ENCODE measurements at places on chromosomes 7 and 10.

- no peak for DNase-seq
Measured at GRCh38 chr7:2016761-2017480, 215.8 kb downstream of the MAD1L1 start.

- DNase-seq = no peak
Measured at GRCh38 chr7:116150588-116150987, 59.8 kb upstream of the TES start.

DNA sequence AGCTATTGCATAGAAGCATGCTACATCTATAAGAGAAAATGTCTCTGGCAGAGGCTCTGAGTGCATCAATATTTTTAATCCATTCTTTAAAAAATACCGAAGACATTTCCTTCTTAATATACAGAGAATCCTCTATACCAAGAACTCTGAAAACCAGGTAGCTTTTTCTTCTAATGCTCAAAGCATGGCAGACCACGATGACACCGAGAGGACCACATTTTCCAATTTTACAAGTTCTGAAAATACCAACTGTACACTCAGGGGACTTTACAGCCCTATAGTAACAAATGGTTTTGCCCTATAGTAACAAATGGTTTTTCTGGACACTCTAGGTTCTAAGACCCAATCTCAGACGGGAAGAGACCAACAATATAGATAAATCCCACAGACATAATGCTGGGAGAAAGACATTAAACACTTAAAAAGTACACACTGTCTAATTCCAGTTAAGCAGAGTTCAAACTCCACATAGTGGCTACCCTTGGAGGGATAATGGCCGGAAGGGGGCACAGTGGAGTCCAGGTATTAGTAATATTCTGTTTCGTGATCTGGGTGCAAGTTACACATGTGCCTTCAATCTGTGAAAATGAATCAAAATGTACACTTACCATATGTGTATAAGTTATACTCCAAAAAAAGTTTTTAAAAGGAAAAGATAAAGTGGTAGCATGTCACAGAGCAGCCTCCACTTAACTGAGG, 26.2 kb downstream of the CCDC6 start:
- DNase-seq = no peak

- peak; percentile 25 for DNase-seq
Measured at GRCh38 chr10:62492012-62492869, 118.1 kb downstream of the ZNF365 start.

DNA sequence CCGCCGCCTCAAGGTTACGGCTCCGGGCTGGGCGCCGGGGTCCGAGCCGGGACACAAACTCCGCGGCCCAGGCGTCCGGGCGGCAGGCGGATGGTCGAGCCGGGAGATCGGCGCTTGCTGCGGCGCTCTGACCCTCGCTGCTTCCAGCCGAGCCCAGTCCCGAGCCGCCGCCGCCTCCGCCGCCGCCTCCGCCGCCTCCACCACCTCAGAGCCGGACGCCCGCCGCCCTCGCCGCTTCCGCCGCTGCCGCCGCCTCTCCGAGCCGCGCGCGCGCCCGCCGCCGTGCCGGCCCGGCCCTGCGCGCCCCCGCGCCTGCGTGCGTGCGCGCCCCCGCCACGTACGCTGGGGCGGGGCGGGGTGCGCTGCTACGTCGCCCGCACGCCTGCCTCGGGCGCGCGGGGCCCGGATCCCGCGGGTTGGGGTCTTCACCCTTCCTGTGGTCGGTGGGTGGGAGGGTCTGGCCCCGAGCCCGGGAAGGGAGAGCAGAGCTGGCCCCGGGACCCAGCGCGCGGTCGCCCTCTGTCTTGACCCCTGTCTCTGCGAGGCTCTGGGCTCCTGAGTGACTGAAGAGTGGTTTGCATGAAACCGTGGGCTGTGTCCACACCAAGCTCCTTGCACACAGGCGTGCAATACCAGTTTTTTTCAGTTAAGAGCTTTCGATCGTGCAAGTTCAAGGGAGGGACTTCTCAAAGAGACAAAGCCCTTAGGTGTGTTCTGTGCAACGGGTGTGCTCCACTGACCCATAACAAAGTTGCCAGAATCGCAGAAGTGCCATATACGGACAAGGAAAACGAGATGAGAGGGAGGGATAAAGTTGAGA, at the start of gene SMURF1:
Gene SMURF1, minus strand, starts transcription at position 256 of the 820 bp plus-strand sequence. CDS start 328 bp downstream, outside the sequence.
- no peak for DNase-seq

DNA sequence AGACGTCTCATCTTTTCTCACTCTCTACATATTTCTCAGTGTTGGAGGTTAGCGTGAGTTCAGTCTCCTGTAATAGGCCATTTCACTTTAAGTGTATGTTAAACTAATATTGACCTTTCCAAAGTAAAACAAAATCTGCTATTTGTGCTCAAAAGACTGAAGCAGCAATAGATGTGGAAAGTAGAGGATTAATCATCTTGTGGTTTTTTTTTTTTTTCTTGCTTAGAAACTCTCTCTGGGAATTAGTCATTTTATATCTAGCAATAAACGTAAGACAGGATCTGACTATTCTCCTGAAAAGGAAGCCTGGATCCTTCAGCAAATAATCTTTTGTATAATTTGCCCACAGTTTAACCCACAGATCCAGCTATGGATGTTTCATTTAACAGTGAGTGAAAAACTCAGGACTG, 81.7 kb downstream of the NRP1 start:
- DNase-seq = no peak

DNA sequence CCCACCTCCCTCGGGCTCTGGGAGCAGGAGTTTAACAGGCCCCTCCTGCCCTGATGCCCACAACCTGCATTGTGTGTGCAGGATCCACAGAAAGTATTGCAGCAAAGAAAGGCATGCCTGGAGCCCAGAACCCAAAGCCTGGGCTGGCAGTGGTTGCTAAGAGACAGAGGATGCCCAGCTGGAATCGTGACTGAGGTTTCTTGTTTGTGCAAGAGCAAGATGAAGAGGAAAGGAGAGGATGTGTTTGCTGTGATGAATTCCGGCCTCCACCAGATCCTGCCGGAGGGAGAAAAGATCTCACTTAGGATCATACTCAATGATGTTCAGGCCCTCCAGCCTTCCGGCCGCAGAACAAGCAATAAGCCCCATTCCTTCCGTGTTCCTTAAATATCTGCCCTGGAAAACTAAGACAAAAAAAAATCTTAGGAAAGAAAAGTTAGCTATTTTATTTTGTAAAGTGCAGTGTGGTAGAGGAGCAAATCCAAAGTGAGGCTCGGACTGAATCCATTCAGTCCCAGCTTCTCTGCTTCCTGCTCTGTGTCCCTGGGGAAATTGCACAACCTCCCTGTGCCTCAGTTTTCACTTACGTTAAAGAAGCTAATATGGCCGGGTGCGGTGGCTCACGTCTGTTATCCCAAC, 57.1 kb downstream of the SLIT1 start:
- no peak for DNase-seq

- no peak for DNase-seq
Measured at GRCh38 chr7:98211221-98211675, at the start of gene BHLHA15. Gene BHLHA15 (plus strand): TSS chr7:98211439. CDS start chr7:98212310, 871 bp downstream.

DNA sequence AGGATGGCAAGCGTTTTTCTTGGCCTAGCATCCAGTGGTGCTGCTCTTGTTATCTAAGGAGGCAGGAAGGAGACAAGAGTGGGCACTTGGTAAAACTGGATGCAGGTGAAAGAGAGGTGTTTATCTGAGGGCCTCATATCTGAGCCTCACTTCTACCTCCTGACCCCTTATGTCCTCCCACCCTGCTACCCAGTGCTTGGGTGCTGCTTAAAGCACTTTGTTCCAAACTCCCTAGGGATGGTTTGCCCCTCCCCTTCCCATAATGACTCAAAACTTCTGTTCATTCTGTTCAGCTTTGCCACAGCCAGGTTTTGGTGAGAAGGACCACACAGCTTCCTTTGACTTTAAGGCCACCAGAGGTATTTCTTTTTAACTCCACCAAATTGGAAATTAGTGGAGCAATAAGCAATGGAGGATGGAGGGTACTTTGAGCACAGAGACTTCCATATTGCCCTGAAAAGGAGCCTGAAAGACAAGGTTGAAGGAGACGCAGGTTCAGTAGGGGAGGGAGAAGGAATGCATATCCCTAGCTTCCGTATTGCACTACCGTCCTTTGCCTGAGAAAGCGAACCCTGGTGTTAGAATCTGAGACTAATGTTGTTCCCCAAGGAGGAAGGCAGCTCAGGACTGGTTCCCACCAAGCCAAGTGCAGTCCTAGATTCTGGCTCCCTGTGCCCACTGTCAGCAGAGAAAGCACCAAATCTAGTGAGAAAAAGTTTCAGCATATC, 30.1 kb downstream of the ENTPD1 start:
- DNase-seq = peak; percentile 77

DNA sequence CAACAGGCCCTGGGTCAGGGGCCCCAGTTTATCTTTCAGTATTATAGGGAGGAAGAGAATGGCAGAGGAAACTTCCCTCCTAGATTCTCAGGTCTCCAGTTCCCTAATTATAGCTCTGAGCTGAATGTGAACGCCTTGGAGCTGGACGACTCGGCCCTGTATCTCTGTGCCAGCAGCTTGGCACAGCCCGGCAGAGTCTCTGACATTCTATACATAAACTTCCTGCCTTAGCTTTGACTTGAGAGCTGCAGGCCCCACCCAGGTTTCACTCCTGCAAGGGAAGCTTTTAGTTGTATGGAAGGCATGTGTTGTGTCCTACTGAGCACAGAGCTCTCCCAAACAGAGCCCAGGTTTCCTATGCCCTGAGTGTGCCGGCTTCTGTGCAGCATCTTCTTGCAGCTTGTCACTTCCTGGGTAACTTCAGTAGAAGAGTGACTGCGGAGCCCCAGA, 205.6 kb upstream of the PRSS58 start:
- DNase-seq = no peak

DNA sequence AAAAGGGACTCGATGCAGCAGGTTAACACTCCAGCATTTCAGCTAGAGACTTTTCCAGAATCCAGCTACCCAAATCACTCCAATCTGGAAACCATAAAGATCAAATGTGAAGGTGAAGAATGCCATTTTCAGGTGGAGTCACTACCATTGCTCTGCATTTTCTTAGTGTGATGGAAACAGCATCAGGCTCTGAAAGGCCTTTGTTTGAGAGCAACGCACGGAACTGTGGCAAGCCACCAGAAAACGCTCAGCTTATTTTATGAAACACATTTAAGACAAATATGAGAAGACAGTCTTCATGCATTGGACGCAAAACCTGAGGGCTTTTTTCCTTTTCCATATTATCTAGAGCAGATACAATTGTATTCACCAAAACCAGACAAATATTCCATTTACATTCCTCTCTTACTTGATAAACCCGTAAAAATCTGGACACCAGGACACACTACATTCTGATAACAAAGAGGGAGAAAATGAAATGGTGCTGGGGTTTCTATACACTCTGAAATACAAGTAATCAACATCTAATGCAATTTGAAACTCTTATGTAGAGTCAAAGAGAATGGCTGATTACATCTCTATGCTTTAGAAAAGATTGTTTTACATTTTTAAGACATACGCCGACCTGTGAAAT, 99.1 kb downstream of the NRP1 start:
- no peak for DNase-seq

DNA sequence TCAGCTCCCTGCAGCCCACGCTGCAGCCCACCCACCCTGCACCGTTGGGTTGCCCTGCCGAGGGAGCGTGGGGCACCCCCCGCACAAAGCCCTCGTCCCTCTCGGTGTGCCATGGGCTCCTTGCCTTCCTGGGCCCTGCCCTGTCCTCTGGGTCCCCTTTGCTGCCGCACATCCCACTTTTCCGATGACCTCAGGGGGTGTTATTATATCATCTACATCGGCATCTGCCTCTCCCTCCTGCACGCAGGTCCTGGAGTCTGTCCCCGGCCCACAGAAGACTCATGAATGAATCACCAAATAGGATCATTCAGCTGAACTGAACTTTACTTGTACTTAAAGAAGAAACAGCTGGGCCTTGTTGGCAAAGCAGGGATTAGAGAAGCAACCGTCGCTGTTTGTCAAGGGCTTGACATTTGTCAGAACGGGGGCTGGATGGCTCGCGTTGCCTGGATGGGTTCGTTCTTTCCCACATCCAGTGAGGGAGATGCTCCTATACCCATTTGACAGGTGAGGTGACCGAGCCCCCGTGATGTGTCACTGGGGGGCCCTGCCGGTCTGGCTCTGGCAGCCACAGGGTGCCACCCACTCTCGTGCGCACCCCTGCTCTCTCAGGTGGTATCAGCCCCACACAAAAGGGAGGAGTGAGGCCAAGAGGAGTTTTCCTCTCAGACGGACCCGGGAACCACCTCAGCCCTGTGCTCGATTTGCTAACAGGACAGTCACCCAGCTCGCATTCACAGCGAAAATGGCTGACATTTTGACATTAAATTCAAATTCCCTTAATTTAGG, 58.6 kb upstream of the EBF3 start:
- no peak for DNase-seq

- DNase-seq = no peak
Measured at GRCh38 chr7:40826411-40827221, 691.8 kb downstream of the SUGCT start.

GRCh38 chr7:147803606-147804005, 787.0 kb upstream of the C7orf33 start:
- no peak for DNase-seq

- DNase-seq = no peak
Measured at GRCh38 chr7:6640246-6640721, 3.2 kb downstream of the ZNF316 start.

DNA sequence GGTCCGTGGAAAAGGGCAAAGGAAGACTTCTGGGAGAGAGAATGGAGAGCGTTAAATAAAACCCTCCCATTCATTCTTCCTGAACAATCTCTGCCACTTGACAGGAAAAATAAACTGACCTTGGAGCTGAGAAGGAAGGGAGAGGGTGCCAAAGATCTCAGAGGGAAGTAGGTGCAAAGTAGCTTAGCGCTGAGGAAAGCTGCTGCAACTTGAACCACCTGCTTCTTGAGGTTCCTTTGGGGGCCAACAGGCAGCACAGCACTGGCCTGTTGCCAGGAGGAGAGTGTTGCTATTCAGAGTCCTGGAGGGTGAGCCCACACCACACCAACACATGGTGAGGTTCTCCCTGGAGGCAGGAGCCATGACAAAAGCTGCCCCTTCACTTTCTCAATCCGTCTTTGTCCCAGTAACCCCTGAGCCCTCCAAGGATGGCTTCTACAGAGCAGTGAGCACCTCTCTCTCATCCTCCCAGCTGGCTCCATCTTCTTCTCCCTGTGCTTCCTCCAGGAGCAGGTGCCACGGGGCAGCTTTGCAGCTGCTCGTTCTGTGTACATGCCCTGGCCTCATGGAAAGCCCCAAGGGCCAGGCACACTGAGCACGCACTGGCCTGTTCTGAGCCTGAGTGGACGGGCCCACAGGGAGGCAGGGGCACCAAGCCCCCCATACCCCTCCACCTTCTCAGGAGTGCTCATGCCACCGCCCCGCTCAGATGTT, 101.3 kb downstream of the STRA8 start:
- no peak for DNase-seq

DNA sequence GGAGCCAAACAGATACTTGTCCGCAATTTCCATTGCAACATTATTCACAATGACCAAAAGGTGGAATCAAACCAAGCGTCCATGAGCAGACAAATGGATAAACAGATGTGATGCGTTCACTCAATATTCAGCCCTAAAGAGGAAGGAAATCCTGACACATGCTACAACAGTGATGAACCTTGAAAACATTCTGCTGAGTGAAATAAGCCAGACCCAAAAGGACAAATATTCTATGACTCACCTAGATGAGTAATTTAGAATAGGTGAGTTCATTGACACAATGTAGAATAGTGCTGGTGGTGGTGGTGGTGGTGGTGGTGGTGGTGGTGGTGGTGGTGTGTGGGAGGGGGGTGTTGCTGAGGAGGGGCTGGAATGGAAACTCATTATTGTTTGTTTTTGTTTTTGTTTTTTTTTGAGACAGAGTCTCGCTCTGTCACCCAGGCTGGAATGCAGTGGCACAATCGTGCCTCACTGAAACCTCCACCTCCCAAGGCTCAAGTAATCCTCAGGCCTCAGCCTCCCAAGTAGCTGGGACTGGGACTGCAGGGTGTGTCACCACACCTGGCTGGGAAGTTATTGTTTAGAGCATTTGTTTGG, 28.6 kb downstream of the SMKR1 start:
- no peak for DNase-seq

Data from GM12878 (cell line).